ENCODE measurements at places on chromosomes 1 and 21.

DNA sequence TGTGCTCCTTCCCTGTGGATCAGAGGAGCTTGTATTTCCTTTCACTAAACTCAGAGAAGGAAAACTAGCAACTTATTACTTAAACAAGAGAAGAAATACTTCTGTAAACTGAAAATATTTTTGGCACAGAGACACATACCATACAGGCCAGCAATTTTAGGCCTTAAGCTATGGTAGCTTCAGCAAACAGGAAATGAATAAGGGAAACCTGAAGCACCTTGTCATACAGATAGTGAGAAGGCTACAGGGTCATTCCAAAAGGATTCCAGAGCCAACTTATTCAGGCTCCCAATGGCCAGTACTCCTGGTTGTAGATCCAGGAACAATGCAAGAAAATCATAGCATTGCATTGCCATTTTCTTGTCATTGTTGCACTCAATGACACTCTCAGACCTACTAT, 9.1 kb upstream of the KYAT3 start:
- peak; percentile 26 for DNase-seq

DNA sequence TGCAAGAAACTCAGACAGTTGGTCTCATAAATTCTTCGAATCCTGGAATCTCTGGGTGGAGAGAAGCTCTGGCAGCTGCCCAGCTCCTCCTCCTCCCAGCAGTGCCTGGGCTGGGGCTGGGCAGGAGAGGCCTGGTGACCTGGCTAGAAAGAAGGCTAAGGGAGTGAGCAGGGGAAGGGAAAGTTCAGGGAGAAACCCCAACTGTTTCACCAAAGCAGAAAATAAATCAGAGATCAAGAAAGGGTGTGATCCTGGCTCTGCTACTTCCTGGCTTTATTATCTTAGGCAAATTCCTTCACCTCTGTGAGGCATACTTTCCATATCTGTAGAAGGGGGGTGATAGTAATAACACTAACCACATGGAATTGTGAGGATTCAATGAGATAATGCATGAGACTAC, 8.8 kb upstream of the COL16A1 start:
- peak; percentile 92 for DNase-seq

DNA sequence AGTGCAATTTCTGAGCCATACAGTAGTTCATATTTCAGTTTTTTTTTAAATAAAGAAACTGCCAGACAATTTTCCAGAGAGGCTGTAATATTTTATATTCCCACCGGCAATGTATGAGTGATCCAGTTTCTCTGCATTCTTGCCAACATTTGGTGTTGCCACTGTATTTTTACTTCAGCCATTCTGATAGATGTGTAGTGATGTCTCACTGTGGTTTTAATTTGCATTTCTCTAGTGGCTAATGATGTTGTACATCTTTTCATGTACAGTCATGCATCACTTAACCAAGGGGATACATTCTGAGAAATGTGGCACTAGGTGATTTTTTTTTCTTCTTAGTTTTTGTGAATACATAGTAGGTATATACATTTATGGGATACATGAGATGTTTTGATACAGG, 99.6 kb downstream of the CENPF start:
- no peak for DNase-seq

DNA sequence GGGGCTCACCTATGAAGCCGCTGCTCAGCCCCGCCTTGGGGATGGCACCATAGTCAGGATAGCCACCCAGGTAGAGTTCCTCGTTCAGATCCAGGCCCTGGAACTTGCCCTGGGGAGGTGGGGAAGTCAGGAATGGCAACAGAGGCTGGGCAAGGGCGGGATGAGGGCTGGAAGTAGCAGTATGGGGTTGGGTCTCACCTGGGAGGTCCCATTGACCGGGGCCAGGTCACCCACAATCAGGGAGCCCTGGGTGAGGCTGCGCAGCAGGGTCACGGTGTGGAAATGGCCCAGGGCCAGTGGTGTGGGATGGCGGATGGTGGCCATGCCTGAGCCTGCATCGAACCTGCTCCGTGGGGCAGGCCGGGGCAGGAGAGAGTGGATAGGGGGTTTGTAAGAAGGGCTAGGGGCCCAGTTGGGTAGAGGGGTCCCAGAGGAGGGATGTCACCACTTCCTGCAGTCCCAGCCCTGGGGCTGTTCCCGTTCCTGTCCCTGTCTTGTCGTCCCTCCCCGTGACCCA, 19.4 kb downstream of the LDLRAD2 start:
- DNase-seq = no peak

- DNase-seq = no peak
Observed at GRCh38 chr1:172107316-172107975, 266.1 kb downstream of the DNM3 start.

GRCh38 chr1:92909321-92909720, 51.9 kb downstream of the DIPK1A start:
- DNase-seq = peak; percentile 47

DNA sequence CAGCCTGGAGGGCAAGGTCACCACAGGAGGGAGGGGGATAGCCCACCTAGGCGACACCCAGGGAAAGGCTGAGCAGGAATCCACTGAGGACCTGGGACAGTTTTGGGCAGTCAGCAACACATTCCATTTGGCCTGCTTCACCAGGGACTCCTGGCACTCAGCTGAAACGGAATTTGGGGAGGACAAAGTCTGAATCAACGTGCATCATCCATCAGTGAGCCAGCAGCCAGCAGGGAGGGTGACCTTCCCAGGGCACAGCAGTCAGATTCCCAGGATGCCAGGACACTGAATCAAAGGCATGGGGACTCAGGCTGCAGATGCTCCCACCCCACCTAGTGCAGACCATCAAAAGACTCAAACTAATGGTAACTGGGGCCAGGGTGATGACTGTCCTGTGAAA, 4.6 kb downstream of the SH3BP5L start:
- peak; percentile 92 for DNase-seq

DNA sequence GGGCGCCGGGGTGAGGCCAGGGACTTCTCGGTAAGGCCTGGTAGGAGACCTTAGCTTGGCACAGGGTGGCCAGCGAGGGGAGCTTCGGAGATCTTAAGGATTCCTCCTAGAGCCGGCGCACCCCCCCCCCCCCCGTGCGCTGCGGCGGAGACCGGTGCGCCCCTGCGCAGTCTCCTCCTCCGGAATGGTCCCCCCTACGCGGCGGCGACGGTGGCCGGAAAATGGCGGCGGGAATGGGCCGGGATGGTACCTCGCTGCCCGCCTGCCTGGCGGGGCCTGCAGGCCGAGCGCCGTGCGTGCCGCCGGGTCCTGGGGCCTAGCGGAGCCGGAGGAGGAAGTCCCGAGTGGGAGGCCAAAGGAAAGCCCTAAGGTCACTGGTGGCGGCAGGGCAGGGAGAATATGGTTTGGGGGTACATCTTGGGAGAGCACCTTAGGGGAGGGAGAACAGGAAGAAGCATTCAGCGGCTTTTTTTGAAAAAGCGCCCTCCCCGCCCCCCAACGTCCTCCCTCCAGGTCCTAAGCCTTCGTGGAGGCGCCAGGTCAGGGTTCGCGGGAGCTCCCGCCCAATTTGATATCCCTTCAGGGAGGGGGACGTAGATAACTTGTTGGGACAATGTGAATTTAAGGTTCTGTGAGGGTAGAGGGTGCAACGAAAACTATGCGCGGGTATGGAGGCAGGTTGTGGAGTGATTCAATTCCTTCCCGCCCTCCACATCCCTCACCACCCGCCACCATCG, 429 bp downstream of the SRRM1 start:
- peak; percentile 9 for DNase-seq

GRCh38 chr1:89808441-89809117, 12.3 kb upstream of the LRRC8D start:
- peak; percentile 63 for DNase-seq

- DNase-seq = no peak
Observed at GRCh38 chr1:25562101-25562927, 18.9 kb downstream of the LDLRAP1 start.

- no peak for DNase-seq
Observed at GRCh38 chr1:241275981-241276380, 81.0 kb downstream of the RGS7 start.

DNA sequence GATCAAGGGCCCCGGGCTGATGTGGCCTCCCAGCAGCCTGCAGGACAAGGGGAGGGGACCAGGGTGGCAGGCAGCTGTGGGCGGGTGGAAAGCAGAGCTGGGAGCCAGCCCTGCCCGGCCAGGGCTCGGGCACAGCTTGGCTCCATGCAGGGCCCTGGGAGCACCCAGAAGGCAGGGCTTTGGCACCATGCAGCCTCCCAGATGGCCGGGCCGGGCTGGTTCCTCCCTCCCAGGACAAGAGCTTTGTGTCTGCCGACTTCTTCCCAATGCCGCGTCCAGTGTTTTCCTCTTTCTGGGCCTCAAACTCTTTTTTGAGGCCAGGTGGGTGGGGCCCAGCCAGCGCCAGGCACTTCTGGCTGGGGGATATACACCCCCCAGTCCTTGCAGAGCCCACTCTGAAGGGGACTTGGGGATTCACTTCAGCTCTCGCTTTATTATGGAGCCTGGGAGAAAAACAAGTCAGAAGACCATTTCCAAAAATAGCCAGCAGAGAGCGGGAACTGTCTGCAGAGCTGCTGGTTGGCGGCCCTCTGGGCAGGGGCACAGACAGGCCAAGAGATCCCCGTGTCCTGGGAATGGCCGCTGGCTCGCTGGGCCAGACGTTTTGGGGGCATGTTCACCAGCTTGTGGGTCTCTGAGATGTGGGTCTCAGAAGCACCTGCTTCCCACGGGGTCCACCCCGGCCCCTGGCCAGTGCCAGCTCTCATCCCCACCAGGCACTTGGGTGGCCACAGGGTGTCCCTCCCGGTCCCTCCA, 103.8 kb upstream of the ARHGEF16 start:
- peak; percentile 6 for DNase-seq

- no peak for DNase-seq
Observed at GRCh38 chr1:222098404-222098803, 356.5 kb upstream of the DUSP10 start.

GRCh38 chr1:60169206-60169605, 95.6 kb upstream of the C1orf87 start:
- DNase-seq = no peak

- peak; percentile 81 for DNase-seq
Observed at GRCh38 chr1:226609836-226610455, 61.4 kb downstream of the STUM start.

- DNase-seq = no peak
Observed at GRCh38 chr1:248631354-248632008, 3.4 kb downstream of the OR2T11 start.

DNA sequence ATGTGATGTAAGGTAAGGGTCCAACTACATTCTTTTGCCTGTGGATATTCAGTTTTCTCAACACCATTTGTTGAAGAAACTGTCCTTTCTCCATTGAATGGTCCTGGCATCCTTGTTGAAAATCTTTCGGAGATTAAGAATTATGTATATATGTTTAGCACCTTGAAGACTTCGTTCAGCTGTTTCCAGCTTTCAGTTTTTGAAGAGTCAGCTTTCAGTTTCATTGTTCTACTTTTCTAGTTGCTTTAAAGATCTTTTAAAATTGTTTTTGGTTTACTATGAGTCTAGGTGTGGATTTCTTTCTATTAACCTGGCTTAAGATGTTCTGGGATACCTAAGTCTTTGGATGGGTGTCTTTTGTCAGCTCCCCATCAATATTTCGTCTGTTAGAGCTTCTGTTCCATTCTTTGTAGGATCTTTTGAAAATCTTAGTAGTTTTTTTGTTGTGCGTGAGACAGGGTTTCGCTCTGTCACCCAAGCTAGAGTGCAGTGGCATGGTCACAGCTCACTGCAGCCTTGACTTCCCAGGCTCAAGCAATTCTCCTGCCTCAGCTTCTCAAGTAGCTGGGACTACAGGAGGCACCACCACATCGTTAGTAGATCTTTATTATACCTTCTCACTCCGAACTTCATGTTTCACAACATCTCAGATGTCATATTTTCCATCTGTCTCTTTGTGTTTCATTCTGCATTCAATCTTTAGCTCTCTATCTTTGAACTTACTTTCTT, 353.5 kb upstream of the B3GALT2 start:
- no peak for DNase-seq

DNA sequence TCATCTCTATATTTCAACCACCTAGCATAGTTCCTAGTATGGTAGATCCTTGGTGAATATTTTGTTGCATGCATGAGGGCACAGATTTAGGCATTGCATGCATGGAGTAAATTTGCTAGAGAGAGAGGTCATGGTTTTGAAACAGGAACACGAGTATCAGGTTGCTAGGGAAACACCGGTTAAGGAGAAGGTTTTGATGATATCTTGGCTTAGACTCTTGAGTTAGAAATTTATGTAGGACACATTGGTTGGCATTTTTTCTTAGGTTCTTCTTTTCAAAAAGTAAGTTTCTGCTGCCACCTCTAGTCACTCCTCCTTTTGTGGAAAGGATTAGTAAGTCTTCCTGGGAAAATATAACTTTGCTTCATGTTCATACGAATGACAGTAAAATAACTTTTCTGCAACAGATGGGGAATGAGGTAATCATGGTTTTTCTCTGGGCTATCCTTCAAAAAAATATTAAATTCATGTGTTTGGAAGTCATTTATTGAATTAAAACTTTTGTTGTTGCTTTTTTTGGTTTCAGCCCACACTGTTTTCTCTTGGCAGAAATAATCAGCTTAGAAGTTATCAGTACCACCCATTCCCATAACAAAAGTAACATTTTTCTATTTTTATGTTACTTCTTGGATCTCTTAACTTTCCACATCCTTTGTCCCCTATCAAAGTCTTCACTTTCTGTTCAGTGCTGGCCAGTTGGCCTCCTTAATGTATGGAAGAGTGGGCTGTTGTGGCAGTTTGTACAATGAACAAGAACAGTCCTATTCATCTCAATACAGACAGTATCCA, 97.3 kb downstream of the PLA2G4A start:
- DNase-seq = no peak

GRCh38 chr1:234643850-234644134, 33.8 kb upstream of the IRF2BP2 start:
- DNase-seq = no peak

All from cardiac fibroblast (primary cell).